Right ventricle myocardium inferior (tissue), 1 donor: ENCODE measurements at places on chromosomes 11 and 22. TPM values are rescaled to one million over a fixed set of nuclear protein-coding genes. Genes with fewer than 3 reads are reported as not detected.

Gene PSMA1
- 117 TPM for total RNA-seq

Gene FJX1
- total RNA-seq, result 0.54 TPM

Gene UCP2
- total RNA-seq, result 36.4 TPM

Gene PATE4
- not detected for total RNA-seq

Gene IGSF9B
- 41.7 TPM for total RNA-seq

Gene CATSPERZ
- total RNA-seq, result not detected

Gene RFPL2
- not detected for total RNA-seq

Gene CCDC87
- total RNA-seq, result 0.27 TPM

Gene MAJIN
- total RNA-seq, result not detected

Gene E2F8
- 1.7 TPM for total RNA-seq

Gene FOLR1
- total RNA-seq, result 1.2 TPM

Gene HSCB
- 9.6 TPM for total RNA-seq

Gene FAM111A
- 12.0 TPM for total RNA-seq

Gene SAA4
- not detected for total RNA-seq

Gene BIK
- total RNA-seq, result 0.43 TPM

Gene IGLL5
- not detected for total RNA-seq

Gene PLAAT3
- 200 TPM for total RNA-seq

Gene ROBO3
- 4.6 TPM for total RNA-seq

Gene PDGFB
- total RNA-seq, result 19.7 TPM

Gene ANKK1
- total RNA-seq, result not detected

Gene ZNF215
- 0.60 TPM for total RNA-seq

Gene MLC1
- total RNA-seq, result 0.05 TPM

Gene MPPED2
- total RNA-seq, result 9.7 TPM

Gene HDHD5
- 58.9 TPM for total RNA-seq

Gene PRODH
- total RNA-seq, result 7.4 TPM

Gene TMEM126B
- total RNA-seq, result 64.3 TPM

Gene PACSIN3
- total RNA-seq, result 177 TPM

Gene OR51I1
- not detected for total RNA-seq

Gene MB
- total RNA-seq, result 17,829 TPM

Gene CLDN5
- total RNA-seq, result 29.9 TPM
